ENCODE measurements at places on chromosomes 5 and 9.

- no peak for DNase-seq
Measured at GRCh38 chr5:96522635-96523355, 89.7 kb upstream of the PCSK1 start.

DNA sequence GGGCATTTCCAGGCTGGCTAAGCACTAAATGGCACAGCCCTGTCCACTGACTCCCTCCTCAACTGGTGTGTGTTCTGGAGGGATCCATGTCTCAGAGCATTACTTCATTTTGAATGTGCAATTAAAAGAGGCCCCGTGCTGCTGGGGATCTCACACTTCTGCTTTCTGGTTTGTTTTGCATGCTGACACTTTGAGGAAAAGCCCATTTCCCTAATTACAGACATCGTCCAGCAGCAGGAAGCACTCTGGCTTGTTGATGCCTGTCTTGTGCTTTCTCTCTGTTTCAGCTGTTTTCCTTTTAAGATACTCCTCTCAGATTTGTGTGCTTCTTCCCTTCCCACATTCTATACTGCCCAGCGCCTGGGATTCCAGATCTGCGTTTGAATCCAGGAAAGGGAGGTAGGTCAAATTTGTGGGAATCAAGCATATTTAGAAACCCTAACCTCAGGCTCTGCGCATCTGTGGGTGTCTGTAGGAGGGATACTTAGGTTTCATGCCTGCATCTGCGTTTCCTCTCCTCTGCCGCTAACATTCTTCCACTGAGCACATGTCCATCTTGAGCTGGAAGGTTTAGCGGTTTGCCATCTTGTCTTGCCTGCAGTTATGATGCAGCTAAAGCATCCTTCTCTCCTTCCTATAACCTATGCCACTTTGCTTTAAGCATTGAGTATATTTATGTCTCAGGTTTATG lies 25.7 kb downstream of the SYK start:
- no peak for DNase-seq

DNA sequence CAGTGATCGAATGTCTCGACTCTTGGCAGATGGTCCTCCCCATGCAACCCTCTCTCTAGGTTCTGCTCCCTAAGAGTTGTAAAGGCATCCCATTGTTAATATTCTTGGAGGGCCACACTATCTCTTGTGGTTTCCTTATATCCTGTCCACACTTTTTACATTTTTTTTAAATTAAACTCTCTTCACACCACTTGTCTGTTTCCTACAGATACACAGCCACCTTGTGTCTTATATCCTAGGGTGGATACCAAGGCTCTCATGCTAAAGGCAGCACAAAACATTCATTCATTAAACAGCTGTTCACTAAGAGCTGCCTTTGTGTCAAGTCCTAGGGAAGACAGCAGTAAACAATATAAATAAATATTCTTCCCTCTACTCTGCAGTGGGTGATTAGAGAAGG lies 60.5 kb upstream of the SHISAL2B start:
- DNase-seq, result no peak

GRCh38 chr9:36436909-36437308 lies 36.8 kb upstream of the RNF38 start:
- no peak for DNase-seq

DNA sequence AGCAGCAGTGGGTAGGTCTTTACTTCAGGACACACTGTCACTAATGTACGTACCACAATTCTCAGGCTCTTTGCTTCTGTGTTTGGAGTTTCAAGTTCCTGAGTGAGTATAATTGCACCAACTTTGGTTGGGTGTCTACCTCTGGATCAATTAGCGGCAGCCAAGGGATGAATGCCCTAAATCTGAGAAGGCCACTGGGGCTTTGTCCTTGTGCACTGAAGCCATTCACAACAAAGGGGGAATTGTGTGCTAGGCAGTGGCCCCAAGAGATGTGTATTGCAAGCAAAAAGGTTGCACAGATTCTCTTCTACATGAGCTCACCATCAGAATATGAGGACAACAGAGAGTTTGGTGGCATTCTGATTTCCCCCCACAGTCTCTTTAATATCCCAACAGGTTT lies 3.9 kb upstream of the PHF24 start:
- DNase-seq, result no peak

- DNase-seq, result no peak
Measured at GRCh38 chr5:107373549-107374263, 297.0 kb downstream of the EFNA5 start.

DNA sequence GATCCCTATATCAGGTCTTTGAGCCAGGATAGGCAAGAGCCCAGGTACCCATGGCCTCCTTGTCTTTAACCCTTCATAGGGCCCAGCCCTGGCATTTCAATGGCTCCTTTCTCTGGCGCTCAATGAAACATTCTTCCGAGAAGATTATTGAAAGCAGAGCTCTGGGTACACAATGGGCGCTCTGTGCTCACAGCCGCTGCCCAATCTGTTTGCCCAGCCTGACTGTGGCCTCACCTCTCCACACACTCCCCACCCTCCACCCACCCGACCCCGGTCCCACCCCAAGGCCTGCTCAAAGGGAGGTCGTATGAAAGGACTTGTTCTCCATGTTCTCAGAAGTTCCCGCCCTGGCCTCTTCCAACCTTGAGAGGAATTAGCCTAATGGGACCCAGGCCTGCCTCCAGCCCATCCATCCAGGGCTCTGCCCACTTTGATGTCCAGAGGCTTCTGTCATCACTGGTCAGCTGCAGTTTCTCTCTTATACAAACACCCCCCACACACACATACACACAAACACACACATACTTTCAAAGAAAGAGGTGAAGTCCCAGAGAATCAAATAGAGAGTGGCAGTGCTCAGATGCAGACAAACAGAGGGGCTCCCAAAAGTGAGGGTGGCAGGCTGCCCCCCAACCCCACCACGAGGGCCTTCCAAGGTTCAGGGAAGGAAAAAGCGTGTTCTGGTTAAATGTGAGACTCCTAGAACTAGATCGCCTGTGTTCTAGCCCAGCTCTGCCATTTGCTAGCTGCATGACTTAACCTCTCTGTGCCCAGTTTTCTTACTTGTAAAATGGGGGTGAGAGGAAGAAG lies 5.1 kb upstream of the ARSI start:
- DNase-seq, result no peak

- no peak for DNase-seq
Measured at GRCh38 chr5:101600614-101601013, 695.5 kb downstream of the SLCO4C1 start.
